ENCODE measurements at places on chromosomes 13 and 19.
A peak's percentile ranks its signal among the peaks of the same experiment; 100 is the strongest.

GRCh38 chr13:48507021-48507420, 25.9 kb downstream of the RCBTB2 start:
- no peak for DNase-seq

- peak; percentile 66 for DNase-seq
These were observed 15.7 kb downstream of the PLIN3 start for GRCh38 chr19:4851551-4852290.

DNA sequence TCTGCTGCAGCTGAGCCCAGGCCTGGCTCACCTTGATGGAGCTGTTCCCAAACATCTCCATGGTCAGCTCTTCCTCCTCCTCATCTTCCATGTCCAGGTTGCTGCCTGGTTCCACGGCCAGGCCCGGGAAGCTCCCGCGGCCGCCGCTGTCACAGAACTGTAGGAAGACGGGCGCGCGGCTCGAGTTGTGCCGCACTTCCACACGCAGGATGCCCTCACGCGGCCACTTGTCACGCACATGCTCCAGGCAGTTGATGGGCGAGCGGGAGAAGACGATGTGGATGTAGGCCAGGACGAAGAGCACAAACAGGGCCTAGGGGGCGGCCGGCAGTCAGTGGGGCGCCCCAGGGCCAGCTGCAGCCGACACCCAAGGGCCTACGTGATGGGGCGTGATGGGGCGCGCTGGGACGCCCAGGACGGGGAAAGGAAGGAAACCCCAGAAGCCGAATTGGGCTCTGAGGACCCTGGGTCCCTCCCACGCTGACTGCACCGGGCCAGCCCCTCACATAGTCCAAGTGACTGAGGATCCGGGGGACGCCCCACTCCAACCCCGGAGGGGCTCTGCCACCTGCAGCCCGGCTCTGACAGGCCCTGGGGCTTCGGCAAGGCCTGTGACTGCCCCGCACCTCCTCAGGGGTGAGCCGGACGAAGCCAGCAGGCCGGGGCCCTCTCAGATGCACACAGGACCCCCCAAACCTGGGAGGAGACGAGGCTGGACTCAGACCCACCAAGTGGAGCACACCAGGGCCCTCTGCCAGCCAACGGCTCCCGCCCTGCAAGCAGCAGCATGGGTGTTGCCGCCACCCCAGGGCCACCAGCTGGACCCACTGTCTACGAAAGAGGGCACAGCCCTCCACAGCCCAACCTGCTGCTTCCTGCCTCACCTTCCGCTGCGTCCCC, 6.5 kb downstream of the TMEM259 start:
- DNase-seq = no peak

- DNase-seq = no peak
These were observed 20.0 kb downstream of the ELL start for GRCh38 chr19:18501832-18502231.

All from right atrium auricular region (tissue), 2 donors.